GM12878 (cell line): ENCODE measurements at places on chromosomes 12 and 14.

DNA sequence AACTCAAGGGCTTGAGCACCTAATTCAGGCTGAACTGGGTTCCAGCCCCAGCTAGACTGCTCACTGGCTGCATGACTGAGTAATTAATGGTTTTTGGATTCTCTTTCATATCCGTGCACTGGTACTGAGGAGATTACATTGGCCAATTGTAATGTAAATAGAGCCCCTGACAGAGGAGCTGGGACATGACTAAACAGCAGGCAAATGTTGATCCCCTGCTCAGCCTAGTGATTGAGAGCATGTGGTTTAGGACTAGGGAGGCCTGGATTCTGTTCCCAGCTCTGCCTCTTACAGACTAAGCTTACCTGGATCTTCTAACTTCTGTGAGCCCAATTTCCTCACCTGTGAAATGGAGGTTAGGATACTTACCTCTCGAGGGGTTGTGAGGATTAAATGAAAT is 204.3 kb downstream of the ESR2 start:
- DNase-seq = no peak

GRCh38 chr14:76926521-76927251 is 100.5 kb downstream of the LRRC74A start:
- no peak for DNase-seq

- DNase-seq = no peak
Observed at GRCh38 chr14:105139212-105139825, 29.3 kb downstream of the JAG2 start.

GRCh38 chr12:95884998-95885397 is 26.2 kb downstream of the SNRPF start:
- no peak for DNase-seq

- no peak for DNase-seq
Observed at GRCh38 chr12:20050221-20050620, 318.1 kb upstream of the PDE3A start.

DNA sequence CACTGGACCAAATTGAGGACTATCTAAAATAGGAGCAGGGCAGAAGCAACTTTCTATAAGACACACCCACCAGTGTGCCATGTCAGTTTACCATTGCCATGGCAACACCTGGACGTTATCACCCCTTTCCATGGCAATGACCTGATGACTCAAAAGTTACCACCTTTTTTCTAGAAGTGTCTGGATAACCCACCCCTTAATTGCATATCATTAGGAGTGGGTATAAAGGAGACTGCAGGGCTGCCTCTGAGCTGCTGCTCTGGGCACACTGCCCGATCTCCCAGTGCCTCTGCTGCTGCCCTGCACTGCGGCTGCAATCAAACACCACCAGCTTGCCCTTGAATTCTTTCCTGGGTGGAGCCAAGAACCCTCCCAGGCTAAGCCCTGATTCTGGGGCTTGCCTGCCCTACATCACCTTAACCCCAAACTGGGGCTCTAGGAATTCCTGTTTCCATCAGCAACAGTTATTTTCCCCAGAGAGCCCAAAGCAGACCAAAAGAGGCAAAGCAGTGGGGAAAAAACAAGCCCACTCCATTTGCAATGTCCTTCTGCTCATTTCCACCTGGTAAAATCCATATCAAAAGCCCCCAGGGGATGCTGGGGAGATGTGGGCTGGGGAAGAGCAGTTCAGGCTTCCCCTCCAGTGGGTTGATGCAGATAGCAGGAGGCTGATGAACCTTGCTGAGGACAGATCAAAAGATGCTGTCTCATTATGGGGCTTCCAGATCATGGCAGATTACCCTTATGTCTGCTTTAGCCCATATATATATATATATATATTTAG is 129.5 kb upstream of the NCOR2 start:
- no peak for DNase-seq

DNA sequence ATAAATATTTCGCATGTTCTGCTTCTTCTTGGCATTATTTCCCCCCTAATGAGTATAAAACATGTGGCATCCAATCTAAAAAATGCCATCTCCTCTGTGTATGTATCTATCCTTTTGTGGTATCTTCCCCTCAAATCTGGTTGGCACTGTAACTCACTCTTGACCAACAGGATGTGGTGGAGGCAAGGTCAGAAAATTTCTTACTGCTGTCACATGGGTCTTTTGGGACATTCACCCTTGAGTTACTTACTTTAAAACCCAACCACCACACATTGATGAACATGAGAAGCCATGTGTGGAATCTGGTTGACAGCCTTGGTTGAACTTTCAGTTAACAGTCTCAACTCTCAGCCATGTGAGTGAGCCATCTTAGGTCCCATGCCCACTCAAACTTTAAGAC is 516.9 kb downstream of the SLC16A7 start:
- DNase-seq = no peak

GRCh38 chr14:45716572-45716971 is 463.6 kb upstream of the MIS18BP1 start:
- DNase-seq = no peak

GRCh38 chr12:22264380-22264779 is 70.1 kb downstream of the ST8SIA1 start:
- no peak for DNase-seq

GRCh38 chr12:116561181-116561821 is 2.1 kb downstream of the MAP1LC3B2 start:
- no peak for DNase-seq

GRCh38 chr14:82438436-82438835 is 904.8 kb upstream of the SEL1L start:
- no peak for DNase-seq

- DNase-seq = no peak
Observed at GRCh38 chr12:110530511-110530910, 28.4 kb downstream of the RAD9B start.

DNA sequence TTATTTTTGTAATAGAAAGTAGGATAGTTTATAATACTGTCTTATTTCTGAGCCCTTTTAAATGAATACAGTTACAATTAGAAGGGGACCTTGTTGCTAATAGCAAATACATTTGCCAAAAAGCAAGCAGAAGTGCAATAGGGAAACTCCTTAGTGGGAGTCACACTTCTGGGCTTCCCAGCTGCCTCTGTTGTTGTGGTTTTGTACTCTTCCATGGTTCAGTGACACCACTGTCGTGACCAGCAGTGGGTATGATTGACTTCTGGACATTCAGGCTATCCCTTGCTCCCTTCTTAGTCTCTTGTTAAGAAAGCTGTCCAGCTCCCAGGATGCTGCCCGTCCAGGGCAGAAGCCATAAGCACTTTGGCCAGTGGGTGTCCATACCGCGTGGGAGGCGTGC is 22.6 kb downstream of the TCTN1 start:
- DNase-seq = peak; percentile 42

DNA sequence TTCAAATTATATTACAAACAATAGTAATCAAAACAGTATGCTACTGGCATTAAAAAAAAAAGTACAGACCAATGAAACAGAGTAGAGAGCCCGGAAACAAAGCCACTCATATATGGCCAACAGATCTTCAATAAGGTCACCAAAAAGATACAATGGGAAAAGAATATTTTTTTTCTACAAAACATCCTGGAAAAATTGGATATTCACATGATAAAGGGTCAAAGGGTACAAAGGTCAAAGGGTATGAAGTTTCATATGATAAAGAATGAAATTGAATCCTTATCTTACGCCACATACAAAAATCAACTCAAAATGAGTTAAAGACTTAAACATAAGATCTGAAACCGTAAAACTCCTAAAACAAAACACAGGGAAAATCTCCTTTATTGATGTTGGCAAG is 168.5 kb upstream of the PELI2 start:
- no peak for DNase-seq

DNA sequence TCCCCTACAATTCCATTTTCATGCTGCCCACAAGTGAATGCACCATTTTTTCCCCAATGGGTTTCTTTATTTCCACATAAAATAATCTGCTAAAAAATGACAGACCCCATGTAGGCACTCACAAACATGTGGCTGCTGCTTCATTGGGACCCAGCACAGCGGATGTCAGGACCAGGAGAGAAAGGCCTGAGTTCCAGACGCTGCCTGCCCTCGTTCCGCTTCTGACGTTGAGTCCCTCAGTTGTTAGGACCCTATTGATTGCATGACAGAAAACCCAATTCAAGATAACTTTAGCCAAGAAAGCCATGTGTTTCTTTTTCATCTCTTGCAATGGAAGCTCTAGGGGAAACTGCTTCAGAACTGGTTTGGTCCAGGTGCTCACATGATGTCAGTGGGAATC is 34.6 kb downstream of the ADGRD1 start:
- DNase-seq = no peak
